Airway epithelial cell (primary cell): ENCODE measurements at places on chromosomes 2 and 18. TPM values are rescaled to one million over a fixed set of nuclear protein-coding genes. Genes with fewer than 3 reads are reported as not detected.

Gene ALMS1
- 6.7 and 7.7 TPM in 2 replicates for total RNA-seq

Gene DNAH6
- 0.05 and 0.63 TPM in 2 replicates for total RNA-seq

Gene DSG4
- 0.05 and 0.07 TPM in 2 replicates for total RNA-seq

Gene CTDSP1
- total RNA-seq, result 52.4 and 72.9 TPM in 2 replicates
